IPS DF 19.7 (cell line): ENCODE measurements at places on chromosomes 3 and 15.

GRCh38 chr3:45170096-45170495, 23.9 kb upstream of the CDCP1 start:
- no peak for DNase-seq

GRCh38 chr3:128335621-128336296, 130.9 kb downstream of the DNAJB8 start:
- DNase-seq, result no peak

GRCh38 chr3:168608926-168609325, 513.2 kb upstream of the GOLIM4 start:
- no peak for DNase-seq

DNA sequence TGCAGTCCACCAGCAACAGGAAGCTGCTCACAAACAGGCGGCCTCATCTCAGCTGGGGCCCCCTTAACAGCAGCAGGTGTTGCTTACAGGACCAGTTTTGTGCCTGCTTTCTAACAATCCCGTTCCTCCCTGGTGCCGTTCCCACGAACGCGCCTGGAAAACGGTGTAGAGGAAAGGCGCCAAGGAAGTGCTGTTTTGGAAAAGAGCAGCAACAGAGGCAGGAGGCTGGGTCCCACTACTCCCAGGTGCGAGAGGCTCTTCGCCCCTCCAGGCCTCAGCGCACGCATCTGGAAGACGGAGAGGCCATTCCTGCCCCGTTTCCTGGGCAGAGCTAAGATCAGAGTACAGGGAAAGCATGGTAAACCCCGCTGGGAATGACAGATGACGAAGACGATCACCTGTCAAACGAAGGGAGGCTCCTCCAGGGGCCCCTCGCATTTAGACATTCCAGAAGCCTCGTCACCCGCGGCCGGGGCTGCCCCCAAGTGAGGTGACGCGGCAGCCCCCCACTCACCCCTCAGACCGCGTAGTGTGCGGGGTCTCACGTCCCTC, 603 bp downstream of the SCAPER start:
- no peak for DNase-seq

DNA sequence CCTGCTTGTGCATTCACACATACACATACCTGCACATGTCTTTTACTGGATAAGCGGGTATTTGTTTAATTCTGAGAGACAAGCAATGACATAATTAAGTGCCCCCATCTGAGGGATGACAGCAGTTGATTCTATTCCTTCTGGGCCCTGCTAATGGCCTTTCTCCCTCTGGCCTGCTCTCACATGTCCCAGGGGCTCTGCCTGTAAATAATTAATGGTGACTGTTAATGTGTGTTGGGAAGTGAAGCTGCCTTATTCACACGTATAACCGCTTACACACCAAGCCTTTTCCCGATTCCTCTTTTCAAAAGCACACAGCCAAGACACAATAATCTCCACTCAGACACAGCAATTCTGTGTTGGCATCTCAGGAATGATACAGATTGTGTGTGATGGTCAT, 47.8 kb downstream of the LRRK1 start:
- no peak for DNase-seq

DNA sequence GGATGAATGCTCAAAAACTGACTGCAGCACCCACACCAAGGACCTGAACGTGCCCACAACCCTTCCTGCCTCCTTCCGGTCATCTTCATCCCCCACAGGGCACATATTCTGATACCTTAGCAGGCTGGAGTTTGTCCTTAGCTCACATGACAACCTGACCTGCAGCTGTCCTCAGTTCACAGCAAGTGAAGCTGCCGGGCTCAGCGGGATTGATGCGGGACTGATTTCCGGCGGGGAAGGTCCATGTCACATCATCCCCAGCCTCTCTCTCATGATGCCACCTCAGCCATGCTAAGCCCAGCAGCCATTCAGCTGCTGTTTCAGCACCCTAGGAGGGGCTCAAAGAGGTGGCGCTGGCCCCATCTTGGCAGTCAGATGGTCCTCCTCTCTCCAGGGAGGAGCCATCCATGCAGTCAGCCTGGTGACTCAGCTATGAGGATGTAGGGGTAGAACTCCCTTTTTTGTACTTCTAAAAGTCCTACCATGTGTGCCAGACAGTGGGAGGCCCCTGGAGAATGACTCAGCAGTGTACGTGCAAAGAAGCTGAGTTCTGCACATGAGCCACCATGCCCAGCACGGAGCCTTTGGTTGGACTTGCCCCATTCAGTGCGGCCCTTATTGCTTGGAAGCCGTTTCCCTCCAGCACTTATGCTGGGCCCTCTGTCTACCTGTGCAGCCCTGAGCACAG, 9.5 kb downstream of the CA12 start:
- no peak for DNase-seq

- DNase-seq, result no peak
Observed at GRCh38 chr3:142148044-142148791, 1.1 kb downstream of the TFDP2 start.

- DNase-seq, result no peak
Observed at GRCh38 chr3:45817831-45818522, 21.6 kb upstream of the SLC6A20 start.

- DNase-seq, result no peak
Observed at GRCh38 chr3:178482981-178483380, 53.3 kb upstream of the KCNMB2 start.

DNA sequence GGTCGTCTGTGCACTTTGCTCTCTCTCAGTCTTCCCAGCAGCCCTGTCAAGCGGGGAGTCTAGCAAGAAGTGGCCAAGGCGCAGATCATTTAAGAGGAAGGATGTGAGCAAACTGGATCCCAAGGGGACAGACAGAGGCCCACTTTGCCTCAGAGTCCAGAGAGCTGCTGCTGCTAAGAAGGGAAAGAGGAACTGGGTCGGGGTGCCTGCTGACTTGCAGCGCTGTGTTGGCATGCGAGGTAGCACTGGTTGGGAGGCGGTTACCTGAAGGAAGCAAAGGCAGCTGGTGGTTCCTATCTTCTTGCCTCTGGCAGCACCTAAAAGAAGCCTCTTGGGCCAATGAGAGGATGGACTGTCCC, 28.1 kb downstream of the SMAD3 start:
- DNase-seq, result no peak

GRCh38 chr3:150454085-150454484, 46.0 kb downstream of the TSC22D2 start:
- no peak for DNase-seq

DNA sequence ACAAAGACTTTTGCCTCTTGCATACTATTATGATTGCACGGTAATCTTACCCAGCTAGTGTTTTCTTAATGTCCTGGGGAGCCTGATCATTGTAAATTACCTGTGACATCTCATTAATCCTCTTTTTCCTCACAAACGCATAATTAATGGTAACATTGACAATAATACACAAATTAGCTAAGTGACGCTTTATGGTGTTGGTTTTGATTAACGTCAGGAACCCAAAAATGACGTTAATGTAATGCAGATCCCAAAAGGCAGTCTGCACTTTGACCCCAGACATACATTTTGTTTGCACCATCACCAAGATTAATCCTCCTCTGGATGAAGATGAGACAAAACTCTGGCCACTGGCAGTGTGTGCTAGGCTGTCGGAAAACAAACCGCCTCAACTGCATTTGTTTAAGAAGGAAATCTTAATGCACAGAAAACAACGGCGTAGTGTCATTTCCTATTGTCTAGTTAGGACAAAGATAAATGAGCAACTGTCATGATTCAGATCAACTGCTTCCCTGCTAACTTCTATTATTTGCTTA, 83.9 kb upstream of the CDIN1 start:
- no peak for DNase-seq

- DNase-seq, result no peak
Observed at GRCh38 chr3:18902081-18902793, 246.1 kb upstream of the KCNH8 start.

GRCh38 chr3:74676-75243, 121.8 kb upstream of the CHL1 start:
- DNase-seq, result no peak

- DNase-seq, result no peak
Observed at GRCh38 chr15:44541282-44541958, 4.5 kb downstream of the EIF3J start.

DNA sequence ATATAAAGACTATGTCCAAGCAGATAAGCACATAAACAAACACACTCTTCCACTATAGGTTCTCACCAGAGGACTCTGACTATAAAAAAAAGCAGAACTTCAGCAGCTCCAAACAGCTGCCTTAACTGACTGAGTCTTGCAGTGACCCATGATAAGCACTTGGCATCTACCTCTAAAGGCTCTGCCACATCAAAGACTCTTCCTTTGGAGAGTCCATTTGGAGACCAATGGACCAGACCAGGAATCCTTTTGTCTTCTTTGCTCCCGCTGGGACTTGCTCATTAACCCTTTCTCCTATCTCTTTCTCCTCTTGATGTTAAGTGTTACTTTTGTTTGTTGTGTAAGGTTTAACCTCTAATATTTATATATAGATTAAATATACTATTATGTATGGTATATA, 424.1 kb downstream of the RSL24D1 start:
- DNase-seq, result peak; percentile 50

- no peak for DNase-seq
Observed at GRCh38 chr15:56496635-56497034, 31.7 kb upstream of the MNS1 start.

DNA sequence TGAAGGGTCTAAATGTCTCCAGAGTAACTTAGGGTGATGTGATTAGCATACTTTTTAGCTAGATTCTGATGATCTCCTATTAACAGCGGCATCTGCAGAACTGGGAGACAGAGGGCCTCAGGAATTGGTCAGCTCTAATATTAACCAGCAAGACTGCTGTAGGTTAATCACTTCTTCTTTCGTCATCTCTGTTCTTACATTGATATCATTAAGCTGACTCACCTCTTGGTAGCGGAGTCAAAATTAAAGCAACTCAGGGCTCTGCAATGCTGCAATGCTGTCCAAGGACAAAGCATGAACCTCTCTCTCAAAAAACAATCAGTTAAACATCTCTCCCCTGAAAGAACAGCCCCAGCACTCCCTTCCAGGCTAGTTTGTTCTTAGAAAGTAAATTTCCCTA, 57.5 kb upstream of the TRA2B start:
- DNase-seq, result no peak

GRCh38 chr3:27712136-27713077, 9.7 kb downstream of the EOMES start:
- DNase-seq, result no peak

DNA sequence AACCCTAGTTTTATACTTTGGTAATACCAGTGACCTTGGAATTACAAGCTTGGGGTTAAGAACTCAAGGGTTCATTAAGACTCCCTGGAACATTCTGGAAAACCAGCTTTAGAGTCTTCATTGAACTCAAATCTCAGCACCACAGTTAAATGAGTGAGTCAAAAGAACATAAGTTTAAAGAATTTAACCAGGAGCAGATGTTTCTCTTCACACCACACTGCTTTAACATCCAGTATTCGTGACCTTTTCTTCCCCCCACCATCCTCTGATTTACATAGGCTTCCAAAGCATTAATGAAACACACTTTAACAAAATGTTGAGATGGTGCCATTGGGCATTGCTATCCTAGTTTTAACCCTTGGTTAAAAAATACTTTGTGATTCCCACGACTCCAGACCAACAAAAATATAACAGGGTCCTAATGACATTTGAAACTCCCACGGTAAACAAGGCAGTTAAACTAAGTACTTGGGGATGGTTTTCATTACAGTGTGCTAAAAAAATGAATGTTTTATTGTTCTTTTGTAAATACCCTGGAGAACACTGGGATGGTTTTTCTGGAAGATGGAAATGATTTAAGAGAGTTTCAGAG, 123.9 kb downstream of the OXNAD1 start:
- no peak for DNase-seq

DNA sequence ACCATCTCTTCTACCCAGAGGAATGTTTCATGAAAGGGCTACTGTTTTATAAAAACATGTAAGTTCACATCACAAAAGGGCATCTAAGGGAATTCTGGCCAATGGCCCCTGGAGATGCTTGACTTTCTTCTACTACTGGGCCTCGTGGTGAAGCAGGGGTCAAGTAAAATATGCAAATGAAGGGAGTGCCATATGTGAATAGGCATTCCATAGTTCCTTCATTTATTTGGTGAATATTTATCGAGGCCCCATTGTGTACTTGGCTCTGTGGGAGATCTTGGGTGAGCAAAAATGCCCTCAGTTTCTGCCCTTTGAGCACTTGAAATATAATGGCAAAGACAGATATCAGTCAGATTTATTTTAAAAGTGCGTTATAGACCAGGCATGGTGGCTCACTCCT, 101.3 kb upstream of the CACNA2D3 start:
- DNase-seq, result no peak

- DNase-seq, result no peak
Observed at GRCh38 chr15:93250209-93250608, 161.2 kb upstream of the RGMA start.

- DNase-seq, result no peak
Observed at GRCh38 chr15:68484696-68485400, 52.9 kb upstream of the ITGA11 start.

- DNase-seq, result peak; percentile 15
Observed at GRCh38 chr15:68154923-68155559, 50.1 kb downstream of the CALML4 start.

DNA sequence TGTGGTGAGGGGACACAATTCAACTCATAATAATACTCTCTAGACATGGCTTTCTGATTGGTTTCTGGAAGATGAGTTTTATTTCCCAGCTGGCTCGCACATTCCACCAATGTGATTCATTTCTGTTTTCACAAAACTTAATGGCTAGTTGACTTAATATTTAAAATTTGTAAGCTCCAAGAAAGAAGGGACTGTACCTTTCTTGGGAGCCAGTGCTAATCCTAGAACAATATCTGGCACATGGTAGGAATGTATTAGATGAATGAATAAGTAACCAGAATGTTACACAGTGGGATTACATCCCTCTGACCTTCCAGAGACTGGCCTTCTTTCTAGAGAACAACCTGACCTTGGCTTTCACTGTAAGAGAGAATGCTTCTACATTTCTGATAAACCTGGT, 262.8 kb downstream of the RORA start:
- no peak for DNase-seq

- DNase-seq, result no peak
Observed at GRCh38 chr15:78301828-78302227, 2.4 kb upstream of the SKIC8 start.

GRCh38 chr3:41881233-41881821, 80.6 kb downstream of the ULK4 start:
- DNase-seq, result no peak
